ENCODE measurements at places on chromosomes 16 and 17.
A peak's percentile ranks its signal among the peaks of the same experiment; 100 is the strongest.

GRCh38 chr17:74632617-74633016, 9.1 kb upstream of the CD300E start:
- DNase-seq: no peak

- DNase-seq: no peak
These were observed 195.1 kb downstream of the CCDC182 start for GRCh38 chr17:57550016-57550415.

DNA sequence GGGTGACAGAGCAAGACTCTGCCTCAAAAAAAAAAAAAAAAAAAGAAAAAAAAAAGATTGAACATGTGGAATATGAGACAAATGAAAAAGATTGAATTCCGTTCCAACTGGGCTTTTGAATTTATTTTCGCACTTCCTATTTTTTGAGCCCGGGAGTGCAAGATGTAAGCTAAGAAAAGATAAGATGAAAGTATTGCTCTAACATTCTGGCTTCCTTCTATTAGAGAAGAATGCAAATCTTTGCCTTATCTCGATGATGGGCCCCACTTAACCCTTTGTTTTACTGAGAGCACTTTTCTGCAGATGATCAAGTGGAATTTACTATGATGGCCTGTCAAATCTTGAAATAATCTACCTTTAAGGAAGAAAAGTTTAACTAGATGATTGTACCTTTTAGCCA, 96.3 kb downstream of the WWOX start:
- DNase-seq: no peak

GRCh38 chr17:37106049-37106448, 157.3 kb downstream of the AATF start:
- no peak for DNase-seq

DNA sequence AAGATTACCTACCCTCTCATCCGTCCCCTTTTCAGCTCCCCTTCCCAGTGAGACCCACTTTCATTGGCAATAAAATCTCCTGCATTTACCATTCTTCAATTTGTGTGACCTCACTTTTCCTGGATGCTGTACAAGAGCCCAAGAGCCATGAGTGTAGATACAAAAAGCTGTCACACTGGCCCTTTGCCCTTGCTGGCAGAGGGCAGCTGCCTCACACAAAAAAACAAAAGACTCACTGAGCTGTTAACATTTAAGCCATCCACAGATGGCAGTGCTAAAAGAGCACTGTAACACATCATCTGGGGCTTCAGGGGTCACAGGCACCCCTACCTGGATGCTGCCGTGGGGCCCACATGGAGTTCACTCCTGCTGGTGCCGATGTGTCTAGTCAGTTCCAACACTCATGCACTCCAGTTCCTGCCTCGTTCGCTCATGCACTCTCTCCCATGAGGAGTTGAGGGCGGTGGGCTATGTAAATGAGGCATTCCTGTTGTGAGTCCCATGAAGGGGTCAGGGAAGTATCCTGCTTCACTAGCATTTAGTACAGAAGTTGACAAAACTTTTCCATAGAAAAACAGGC, 123.1 kb downstream of the CA10 start:
- DNase-seq: no peak

GRCh38 chr17:78759203-78759968, 22.7 kb downstream of the CYTH1 start:
- peak; percentile 68 for DNase-seq

DNA sequence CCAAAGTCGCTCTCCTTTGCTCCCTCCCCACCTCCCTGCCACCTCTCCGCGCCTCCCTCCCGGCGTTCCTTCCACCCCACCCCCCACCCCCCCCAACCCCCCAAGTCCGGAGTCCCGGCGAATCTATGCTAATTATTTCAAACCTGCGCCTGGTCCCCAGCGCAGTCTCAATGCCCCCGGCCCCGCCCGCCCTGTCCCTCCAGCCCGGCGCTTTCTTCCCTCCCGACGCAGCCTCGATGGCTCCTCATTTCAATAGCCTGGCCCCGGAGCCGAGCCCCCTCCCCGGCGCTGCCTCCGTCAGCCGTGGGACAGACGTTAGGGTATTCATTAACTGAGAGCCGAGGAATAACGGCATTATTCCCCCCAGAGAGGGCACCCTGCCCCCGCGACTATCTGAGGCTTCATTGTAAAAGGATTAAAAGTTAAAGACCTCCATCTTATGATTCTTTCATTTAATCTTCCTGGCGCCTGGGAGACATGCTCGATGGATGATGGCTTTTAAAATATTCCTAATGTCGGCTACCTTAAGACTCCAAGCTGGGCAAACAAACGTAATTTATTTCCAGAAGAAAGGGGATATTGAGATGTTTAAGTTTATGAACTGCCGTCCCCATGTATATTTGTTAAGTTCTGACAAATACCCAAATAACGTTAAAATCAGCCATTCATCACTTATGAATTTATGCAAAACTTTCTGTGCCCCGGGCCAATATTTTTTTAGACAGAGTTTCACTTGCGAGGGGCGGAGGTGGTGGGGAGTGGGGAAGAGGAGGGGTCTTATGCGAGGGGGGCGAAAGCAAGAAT, 3.4 kb downstream of the NOG start:
- no peak for DNase-seq

DNA sequence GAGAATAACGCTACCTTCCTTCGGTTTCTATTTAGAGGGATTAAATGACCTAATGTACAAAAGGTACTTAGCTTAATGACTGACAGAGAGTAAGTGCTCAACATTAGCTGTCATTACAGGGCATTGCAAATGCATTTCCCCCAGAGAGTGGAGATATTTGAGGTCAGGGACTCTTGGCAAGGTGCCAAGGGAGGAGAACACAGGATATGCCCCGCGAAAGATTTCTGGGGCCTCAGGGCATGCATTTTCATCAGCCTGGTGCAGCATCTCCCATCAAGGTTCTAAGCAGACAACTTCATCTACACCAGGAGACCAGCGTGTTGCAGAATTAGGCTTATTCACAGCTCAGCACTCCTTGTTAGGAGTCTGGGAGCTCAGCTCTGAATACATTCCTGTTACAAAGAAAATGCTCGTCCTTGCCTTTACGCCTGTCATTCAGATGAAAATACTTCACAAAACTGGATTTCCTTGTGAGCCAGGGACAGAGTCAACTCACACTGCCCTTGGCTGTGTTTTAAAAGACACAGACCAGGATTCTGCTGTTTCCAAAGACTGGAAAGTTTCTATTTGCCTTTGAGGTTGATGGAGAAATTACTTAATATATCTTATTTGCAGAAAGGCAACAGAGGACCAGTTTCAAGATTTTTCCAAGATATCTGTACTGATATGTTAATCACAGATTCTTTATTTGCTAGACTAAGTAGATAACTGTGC, 108.2 kb downstream of the VAT1L start:
- no peak for DNase-seq

- DNase-seq: no peak
These were observed 33.4 kb upstream of the IL34 start for GRCh38 chr16:70612931-70613330.

DNA sequence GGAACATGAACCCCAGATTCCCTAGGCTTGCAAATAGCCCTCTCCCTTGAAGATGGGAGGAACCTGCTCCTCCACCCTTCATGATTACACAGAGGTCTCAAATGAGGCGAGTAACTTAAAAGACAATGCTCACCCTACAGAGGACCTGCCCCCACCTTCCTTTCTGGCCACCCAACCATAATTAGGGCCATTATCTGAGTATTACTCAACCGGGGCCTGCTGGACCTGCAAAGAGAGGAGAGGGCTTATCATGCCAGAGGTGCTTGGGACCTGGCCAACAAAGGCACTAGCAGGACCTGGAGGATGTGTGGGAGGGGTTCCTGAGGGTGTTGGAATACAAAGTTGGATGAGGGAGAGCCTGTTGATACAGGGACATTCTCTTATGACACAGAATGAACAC, 42.4 kb downstream of the RNF157 start:
- no peak for DNase-seq

DNA sequence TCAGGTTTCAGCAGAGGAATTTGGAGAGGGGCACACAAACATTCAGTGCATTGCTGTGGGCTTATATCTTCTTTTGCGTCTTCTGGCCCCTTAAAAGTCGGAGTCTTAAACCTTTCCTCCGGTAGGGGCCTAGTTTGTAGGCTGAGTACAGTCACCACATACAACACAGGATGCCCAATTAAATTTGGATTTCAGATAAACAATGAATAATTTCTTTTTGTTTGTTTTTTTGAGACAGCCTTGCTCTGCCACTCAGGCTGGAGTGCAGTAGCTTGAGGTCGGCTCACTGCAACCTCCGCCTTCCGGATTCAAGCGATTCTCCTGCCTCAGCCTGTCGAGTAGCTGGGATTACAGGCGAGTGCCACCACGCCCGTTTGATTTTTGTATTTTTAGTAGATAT, 26.7 kb upstream of the ADORA2B start:
- no peak for DNase-seq

DNA sequence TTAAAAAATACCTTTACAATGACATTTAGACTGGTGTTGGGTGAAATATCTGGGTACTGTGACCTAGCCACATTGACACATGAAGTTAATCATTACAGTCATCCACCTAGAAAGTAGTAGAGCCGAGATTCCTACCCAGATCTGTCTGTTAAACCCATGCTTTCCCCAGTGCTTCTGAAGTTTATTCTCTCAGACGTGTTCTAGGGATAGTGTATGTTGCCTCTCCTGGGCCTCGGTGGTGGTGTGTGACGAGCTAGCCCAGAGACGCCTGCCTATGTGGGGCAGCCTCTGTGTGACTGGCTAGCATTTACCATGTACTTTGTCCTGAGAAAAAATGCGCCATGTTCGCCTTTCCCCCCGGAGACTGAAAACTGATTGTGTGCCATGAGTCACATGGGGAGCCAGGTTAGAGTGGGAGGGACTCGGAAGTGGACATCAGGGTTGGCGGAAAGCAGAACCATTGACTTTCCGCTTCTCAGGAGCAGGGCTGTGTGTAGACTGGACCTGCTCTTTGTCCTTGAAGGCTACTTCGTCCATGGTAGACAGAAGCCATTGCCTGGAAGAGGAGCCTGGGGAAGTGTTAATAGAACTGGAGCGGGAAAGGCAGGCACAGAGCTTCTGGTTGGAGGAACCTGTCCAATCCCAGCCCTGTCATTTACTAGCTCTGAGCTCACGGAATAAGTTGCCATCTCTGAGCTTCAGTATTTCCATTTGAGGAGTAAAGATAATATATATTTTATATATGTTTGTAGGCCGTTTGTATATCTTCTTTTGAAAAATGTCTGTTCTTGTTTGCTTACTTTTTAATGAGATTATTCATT, 235.5 kb downstream of the SNX29 start:
- no peak for DNase-seq

DNA sequence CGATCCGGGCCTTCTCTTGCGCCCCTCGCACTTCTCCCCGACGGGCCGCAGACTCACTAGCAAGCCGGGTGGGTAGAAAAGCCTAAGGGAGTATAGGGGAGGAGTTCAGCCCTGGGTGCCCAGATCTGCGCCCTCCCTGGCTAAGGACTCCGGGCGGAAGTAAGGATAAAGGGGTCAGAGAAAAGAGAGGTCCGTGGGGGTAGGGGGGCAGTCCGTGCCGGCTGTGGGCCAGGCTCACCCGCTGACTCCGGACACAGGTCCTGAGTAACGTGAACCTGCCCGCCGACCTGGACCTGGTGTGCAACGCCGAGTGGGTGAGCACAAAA, 1.8 kb downstream of the NAGS start:
- peak; percentile 30 for DNase-seq

DNA sequence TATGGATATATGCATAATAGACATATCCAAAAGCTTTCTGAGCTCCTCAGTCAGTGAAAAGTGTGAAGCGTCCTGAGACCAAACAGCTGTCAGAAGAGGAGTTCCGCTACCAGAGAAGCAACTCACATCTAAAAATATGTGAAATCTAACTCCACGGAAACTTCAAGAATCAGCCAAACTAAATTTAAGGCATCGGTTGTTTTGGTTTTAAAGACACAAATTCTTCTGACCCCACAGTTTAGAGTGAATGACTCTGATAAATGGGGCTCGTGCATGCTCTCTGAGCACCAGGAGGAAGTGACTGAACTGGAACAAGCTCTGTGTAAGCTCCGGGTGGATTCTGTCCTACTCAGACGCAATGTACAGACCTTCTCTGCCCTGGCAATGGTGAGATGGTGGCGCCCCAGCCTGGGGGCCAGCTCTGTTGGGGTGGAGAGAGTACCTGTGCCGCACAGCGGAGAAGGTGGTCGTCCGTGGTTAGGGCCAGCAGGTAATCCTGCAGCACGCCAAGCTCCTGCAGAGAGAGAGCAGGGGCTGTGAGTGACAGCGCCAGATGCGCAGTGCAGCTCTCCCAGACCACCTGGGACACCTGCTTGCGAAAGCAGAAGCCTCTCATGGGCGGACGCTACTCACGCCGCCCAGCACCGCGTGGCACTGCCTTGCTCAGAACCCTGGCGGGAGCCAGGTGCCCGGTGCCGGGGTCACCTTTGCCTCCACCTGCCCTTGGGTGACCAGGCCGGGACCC, 44.4 kb upstream of the ATP2A3 start:
- DNase-seq: no peak

GRCh38 chr17:38677819-38678218, 3.1 kb upstream of the EPOP start:
- DNase-seq: no peak

DNA sequence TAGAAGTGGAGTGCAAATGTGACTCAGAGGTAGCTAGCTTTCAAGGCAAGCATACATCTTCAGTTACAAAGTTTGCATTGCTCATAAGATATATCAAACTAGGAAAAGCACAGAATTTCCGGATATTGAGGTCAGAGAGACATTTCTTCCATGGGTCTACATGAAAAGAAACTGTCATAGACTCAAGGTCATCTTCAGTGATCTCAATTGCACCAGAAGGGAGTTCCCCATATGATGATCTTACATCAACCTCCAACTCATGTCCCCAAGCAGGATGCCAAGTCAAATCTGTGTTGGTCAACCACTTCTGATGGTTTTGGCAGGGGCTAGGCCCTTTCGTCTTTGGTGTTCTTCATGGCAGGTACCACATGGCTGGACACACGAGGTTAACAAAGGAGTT, 459.9 kb upstream of the MAF start:
- no peak for DNase-seq

- DNase-seq: peak; percentile 52
These were observed 586 bp downstream of the UBALD2 start for GRCh38 chr17:76265624-76266243.

- DNase-seq: no peak
These were observed 8.2 kb downstream of the CIITA start for GRCh38 chr16:10885246-10885645.

DNA sequence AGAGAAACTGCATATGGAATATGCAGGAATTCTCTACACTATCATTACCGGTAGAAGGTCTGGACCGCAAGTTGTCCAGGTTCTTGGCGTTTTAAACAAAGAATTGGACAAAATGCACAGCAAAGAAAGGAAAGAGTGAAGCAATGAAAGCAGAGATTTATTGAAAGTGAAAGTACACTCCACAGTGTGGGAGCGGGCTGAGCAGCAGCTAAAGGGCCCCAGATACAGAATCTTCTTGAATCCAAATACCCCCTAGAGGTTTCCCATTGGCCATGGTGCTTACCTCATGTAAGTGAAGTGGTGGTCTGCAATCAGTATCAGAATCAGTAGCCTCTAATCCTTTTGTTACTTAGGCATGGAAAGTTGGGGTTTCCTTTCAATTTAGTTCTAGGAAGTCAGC, 178.5 kb upstream of the IRX3 start:
- DNase-seq: no peak

GRCh38 chr17:33269337-33270060, 23.6 kb downstream of the ASIC2 start:
- DNase-seq: no peak

All from stimulated activated naive CD4-positive, alpha-beta T cell treated with Interleukin-2 at 50 U/mL for 16 hours (primary cell).